ENCODE measurements at places on chromosomes 3 and 15.

- no peak overlapping the region for H3K27ac ChIP-seq
- H3K4me1 ChIP-seq: peaks cover 17% of the 10 kb centered on the region
- H3K27me3 ChIP-seq: no peaks in the 10 kb centered on the region
- no peak for DNase-seq
- H3K36me3 ChIP-seq: no peaks in the 10 kb centered on the region
- no peak overlapping the region for H3K4me3 ChIP-seq
Observed at GRCh38 chr3:196335503-196335948, 2.7 kb downstream of the TM4SF19 start.

- H3K4me3 ChIP-seq: no peak overlapping the region
- H3K27ac ChIP-seq: no peak overlapping the region
- no peaks in the 10 kb centered on the region for H3K27me3 ChIP-seq
- no peak for DNase-seq
Observed at GRCh38 chr15:79378394-79379109, 53.6 kb upstream of the MINAR1 start.

- peak; percentile 10 for DNase-seq
- H3K27me3 ChIP-seq: peaks cover 79% of the 10 kb centered on the region
- H3K4me1 ChIP-seq: peaks cover 18% of the 10 kb centered on the region
- no peak overlapping the region for H3K27ac ChIP-seq
Observed at GRCh38 chr3:123344907-123345594, 103.8 kb downstream of the ADCY5 start.

GRCh38 chr3:136694321-136694720 lies 57.9 kb downstream of the STAG1 start:
- no peak overlapping the region for H3K27ac ChIP-seq
- H3K27me3 ChIP-seq: no peaks in the 10 kb centered on the region
- H3K4me3 ChIP-seq: no peak overlapping the region
- H3K36me3 ChIP-seq: no peaks in the 10 kb centered on the region
- DNase-seq: no peak

- no peak overlapping the region for H3K27ac ChIP-seq
- H3K27me3 ChIP-seq: no peaks in the 10 kb centered on the region
- peaks cover 1% of the 10 kb centered on the region for H3K36me3 ChIP-seq
- no peaks in the 10 kb centered on the region for H3K4me1 ChIP-seq
Observed at GRCh38 chr15:94353488-94353820, 122.1 kb downstream of the MCTP2 start.

GRCh38 chr15:45187894-45188830 lies at the start of gene SHF:
SHF (minus strand) TSS chr15:45187966; CDS start chr15:45187951, 15 bp downstream.
- H3K27ac ChIP-seq: no peak within 1 kb of the TSS
- DNase-seq: peak; percentile 43
- H3K36me3 ChIP-seq: no peaks in the 10 kb centered on the region
- H3K4me3 ChIP-seq: peak within 1 kb of the TSS; percentile 59
- peaks cover 27% of the 10 kb centered on the region for H3K4me1 ChIP-seq
- H3K27me3 ChIP-seq: peaks cover 9% of the 10 kb centered on the region

DNA sequence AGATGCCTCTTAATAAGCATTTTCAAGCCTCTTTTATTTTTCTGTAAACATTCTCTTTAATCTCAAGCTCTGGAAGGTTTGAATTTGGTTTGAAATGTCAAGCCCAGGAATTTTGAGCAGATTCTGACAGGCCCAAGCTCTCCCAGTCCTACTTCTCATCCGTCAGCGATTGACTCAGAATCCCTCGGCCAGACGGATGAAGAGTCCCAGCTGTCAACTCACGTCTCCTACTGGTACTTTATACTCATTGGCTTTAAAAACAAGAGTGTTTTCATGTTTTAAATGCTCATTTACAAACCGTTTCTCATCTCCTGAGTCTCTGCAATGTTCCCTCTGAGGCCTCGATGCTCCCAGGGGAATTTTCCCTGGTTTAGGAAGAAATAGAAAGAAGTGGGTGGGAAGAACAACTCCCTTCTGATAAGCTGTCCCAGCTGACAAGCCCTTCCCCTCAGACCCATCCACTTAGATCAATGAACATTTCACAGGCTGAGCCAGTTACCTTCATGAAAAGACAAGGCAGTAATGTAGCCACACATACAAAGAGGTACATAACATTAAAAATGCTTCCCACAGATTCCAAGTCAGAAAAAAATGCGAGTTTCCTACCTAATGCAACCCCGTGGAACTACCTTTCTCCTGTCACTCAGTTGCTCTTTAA lies 478.2 kb upstream of the DPH6 start:
- H3K36me3 ChIP-seq: no peaks in the 10 kb centered on the region
- DNase-seq: peak; percentile 50
- H3K27ac ChIP-seq: no peak overlapping the region
- H3K4me1 ChIP-seq: no peaks in the 10 kb centered on the region

DNA sequence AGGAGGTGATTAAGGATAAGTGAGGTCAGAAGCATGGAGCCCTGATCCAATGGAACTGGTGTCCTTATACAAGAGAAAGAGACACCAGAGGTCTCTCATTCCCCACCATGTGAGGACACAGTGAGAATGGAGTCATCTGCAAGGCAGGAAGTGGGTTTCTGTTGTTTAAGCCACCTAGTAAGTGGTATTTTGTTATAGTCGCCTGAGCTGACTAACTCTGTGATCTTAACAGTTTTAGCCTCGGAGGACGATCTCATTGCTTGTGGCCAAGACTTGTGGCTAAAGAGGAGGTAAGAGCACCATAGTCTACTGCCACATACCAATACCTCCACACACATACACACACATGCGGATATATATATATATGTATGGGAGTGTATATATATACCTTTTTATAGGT lies 73.8 kb downstream of the MCTP2 start:
- H3K4me3 ChIP-seq: no peak overlapping the region
- H3K27ac ChIP-seq: no peak overlapping the region
- H3K36me3 ChIP-seq: peaks cover 7% of the 10 kb centered on the region

- peaks cover 4% of the 10 kb centered on the region for H3K4me1 ChIP-seq
- DNase-seq: no peak
- H3K27me3 ChIP-seq: no peaks in the 10 kb centered on the region
- no peak overlapping the region for H3K4me3 ChIP-seq
- H3K36me3 ChIP-seq: no peaks in the 10 kb centered on the region
Observed at GRCh38 chr3:143160437-143160836, 40.9 kb downstream of the CHST2 start.
